KBM-7 (cell line): ENCODE measurements at places on chromosomes 1 and 21.

GRCh38 chr1:233366575-233366974, 39.1 kb downstream of the MAP3K21 start:
- no peak for DNase-seq

DNA sequence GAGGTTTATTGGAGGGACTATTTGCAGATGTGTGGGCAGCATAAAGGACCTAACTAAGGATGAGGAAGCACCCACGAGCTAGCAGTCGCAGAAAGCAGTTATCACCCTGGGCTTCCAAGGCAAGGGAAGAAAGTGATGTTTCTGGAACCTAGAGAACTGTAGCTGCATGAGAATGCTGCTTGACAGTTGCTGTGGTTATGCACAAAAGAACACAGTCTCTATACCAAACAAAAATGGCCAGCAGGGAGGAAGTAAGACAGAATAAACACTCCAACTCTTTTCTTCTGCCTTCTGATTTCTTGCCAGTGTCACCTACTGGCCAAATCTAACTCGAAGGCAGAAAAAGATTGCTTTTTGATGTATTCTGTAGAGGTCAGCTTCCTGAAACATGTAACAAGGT, 190.2 kb downstream of the RASAL2 start:
- DNase-seq, result peak; percentile 68

DNA sequence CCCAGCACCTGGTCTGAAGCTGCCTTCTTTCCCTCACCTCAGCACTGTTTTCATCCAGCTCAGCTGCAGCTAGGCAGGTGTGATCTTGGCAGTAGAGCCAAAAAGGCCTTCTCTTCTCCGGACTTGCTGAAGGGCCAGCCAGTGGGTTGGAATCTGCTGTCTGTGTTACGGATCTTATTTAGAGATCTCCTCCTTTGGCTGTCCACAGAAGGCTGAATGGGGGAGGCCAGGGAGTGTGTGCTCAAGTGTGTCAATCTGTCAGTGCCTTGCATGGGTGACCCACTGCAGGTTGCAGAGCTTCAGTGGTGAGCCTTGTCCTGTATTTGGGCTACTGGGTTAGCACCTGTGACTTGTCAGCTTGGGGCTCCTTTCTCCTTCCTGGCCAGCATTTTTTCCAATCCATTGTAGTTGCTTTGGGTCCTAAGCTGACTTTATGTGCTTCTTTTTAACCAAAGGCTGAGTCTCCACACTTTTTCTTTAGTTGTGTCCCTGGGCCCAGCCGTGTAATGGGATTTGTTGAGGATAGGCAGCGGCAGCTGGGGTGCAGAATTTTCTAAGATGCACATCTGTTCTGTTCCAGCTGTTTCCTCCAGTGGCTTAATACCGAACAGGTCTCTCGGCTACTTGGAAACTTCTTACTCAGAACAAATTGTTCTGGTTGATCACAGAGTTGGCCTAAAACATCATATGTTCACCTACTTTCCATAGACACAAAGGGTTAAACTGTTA, 126.8 kb downstream of the PEX14 start:
- no peak for DNase-seq

GRCh38 chr1:227429447-227430359, 111.4 kb upstream of the CDC42BPA start:
- no peak for DNase-seq

DNA sequence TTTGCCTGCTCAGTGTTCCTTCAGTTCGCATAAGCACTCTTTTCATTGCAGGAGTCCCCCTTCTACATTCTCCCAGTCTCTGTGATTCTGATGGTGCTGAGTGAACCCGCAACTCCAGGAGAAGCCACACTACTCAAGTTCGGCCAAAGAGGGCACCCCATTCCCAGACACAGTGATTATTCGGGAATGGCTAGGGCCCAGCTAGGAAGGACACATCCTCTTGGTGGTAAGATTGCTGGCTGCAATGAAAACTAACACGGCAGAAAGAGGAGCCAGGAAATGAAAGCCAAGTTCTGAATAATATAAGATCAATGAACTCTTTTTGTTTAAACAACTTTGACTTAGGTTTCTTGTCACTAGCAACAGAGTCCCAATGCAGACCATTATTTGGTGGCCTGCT, 14.9 kb downstream of the CREG1 start:
- DNase-seq, result no peak

GRCh38 chr1:24892188-24893153, 37.6 kb downstream of the RUNX3 start:
- no peak for DNase-seq

GRCh38 chr1:23118957-23119792, 49.5 kb downstream of the LUZP1 start:
- peak; percentile 49 for DNase-seq

DNA sequence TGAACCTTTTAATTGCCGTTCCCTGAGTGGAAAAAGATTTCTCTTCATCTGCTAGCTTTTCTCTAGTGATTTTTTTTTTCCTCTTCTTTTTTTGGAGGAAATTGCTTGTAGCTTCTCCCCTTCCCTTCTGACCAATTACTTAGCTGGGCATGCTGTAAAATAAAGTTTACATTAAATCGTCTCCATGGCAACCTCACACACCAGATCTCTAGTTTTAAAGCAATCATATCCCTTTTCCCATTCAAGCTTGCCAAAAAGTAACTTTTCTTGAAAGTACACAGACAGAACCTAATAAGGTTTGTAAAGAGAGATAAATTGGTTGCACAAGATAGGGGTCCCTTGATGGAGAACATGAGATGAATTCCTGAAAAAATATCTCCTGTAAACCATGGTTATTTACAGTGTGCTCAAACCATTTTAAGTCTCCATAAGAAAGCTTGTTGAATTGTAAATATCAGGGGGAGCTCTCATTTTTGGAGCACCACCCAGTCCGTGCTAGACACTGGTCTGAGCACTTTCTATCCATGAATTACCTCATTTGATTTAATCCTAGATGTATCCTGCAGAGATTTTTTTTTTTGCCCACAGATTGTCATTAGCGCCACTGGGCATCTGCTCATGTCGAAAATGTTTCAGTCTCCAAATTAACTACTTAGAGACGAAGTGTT, 32.6 kb upstream of the HTR1D start:
- DNase-seq, result peak; percentile 4

DNA sequence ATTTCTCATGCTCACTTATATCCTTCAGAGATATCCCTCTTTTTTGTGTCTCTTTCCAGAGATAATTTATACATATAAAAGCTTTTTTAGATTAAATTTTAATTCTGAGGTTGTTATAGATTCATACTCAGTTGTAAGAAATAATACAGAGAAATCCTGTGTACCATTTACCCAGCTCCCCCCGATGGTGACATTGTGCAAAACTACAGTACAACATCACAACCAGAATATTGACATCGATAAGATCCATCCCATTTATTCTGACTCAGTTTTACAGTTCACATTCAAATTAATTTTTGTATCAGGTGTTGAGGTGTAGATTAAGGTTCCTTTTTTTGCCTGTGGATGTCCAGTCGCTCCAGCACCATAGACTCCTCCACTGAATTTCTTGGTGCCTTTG, 14.3 kb downstream of the DMRTB1 start:
- no peak for DNase-seq

GRCh38 chr1:183648042-183648441, 5.1 kb downstream of the APOBEC4 start:
- no peak for DNase-seq

- no peak for DNase-seq
These were observed 3.8 kb upstream of the SLC26A9 start for GRCh38 chr1:205947024-205947423.

DNA sequence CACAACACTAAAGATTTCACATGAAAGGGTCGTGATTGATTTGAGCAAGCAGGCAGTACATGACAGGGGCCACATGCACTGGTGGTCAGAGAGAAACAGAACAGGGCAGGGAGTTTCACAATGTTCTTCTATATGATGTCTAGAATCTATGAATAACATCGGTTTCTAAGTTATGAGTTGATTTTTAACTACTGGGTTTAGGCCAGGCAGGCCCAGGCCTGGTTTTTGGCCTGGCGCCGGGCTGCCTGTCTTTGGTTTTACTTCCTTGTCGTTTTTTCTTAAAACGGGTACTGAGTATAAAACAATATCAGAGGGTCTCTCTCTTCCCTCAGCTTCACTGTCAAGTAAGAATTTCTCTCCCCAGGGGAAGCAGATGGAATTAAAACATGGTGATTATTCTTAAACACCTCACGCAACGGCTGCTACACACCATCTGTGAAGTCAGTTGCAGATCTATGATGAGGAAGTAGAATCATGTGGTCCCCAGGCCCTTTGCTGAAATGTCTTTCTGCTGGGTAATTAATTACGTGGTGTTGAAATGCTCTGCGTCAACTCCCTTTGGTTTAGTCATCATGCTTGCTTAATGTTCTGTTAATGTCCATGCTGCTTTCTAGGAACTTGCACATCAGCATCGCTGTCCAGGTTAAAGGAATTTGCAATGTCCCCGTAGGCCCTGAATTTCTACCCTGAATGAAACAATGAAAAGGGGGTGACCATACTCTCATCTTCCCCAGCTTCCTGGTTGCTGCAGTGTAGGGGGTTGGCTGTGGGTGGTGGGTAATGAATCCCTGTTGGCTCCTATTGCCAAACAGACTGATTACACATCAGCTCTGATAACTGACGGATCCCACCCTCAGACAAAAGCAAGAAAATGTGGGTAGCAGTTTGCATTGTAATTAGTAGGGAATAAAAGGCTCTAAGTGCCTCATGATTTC, 70.3 kb downstream of the SERINC2 start:
- DNase-seq, result peak; percentile 97

DNA sequence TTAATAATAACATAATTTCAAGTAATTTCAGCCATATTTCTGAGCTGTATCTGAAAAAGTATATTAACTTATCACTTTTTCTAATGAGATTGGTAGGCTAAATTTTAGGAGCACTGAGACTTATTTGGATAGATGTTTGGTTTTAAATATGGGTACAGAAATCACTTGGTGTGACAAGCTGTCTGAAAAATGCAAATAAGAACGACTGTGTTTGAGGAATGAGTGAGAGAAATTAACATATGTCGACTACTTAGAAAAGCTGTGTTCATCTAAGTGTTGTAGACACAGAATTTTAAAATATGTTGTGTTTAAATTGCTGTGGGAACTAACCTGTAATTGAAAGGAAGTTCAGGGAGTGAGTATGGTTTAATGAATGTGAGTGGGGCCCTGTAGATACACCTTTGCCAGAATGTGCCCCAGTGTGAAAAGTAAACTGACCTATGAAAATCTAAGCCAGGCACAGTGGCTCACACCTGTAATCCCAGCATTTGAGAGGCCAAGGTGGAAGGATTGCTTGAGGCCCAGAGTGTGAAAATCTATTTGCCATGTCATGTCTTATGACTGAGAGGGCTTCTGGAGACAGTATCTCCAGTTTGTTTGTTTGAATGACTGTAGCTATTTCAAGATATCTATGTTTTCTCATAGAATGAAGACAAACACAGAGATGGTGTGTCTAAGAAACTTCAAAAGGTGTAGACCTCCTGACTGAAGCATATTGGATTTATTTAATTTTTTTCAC, 53.8 kb upstream of the LRRC8C start:
- no peak for DNase-seq

GRCh38 chr1:40042341-40042740, 1.8 kb downstream of the CAP1 start:
- no peak for DNase-seq

DNA sequence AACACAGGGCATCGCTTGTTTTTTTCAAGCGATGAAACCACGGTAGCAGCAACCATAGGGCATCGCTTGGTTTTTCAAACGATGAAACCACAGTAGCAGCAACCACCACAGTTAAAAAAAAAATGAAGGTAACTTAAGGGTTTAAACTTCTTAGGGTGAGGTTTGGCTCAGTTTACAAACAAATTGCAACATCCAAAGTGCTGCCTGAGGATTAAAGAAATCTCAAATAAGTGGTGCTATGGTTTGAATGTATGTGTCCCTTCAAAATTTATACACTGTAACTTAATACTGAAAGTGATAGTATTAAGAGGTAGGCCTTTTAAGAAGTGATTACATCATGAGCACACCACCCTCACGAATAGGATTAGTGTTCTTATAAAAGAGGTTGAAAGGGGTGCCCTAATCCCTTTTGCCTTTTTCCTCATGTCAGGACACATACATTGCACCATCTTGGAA, 6.4 kb upstream of the GBP5 start:
- no peak for DNase-seq

GRCh38 chr1:201553496-201554189, 14.7 kb downstream of the NAV1 start:
- DNase-seq, result no peak
